ENCODE measurements at places on chromosomes 3 and 15.

- no peak for DNase-seq
Measured at GRCh38 chr3:33424606-33425452, 15.4 kb downstream of the UBP1 start.

DNA sequence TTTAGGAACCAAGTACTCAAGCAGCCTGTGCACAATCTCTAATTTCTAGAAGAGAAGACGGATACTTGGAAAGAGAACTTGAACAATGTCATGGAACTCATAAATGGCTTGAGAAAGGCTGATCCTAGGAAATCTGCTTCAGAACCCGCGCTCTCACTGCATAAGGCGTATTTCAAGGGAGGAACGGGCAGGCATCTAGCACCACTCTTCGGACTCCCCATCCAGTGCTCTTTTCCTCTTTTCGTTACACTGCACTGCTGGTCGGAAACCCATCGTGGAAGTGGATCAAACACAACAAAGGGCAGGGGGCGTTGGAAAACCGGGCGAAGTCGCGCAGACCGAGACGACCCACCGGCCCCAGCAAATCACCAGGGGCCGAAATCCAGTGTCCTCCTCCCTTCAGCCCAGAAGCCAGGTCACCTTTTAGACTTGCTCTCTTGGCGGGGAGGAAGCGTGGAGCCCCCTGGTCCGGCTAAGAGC lies 539 bp upstream of the TLNRD1 start:
- DNase-seq: no peak

- DNase-seq: no peak
Measured at GRCh38 chr3:23664459-23664858, 141.3 kb upstream of the UBE2E1 start.

DNA sequence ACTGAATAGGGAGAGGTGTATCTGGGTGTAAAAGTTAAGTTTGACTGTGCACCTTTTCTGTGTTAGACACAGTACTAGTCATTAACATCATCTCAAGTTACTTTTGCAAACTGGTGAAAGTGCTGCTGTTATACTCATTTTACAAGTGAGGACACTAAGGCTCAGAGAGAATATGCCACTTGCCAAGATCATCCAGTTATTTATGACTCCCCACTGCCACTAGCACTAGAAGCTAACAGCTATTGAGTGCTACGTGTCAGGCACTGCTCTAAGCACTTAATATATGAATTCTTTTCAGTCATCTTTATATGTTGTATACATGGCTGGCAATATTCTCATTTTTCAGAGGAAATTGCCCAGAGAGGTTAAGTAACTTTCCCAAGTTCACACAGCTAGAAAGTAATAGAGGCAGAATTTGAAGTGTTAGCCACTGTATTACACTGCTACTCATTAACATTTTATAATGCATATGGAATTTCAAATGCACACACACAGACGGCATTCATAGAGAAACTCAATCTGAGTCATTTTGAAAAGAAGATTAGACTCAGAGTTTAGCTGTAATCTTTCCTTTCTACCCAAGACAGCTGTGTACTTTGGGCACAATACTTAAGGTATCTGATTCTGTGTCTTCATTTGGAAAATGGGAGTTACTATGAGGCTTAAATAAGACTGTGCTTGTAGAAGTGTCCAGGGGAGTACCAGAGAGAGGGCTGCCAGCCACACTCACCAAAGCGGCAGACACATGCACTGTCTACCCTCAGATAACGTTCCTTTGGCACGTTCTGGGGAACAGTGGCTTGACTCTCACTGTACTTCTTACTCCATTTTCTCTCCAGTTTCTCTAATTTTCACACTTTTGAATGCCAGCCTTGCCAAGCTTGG lies 1.3 kb upstream of the MASP1 start:
- DNase-seq: no peak

GRCh38 chr3:105369500-105370371 lies 3.0 kb downstream of the ALCAM start:
- no peak for DNase-seq

GRCh38 chr3:139524841-139525636 lies 14.5 kb downstream of the RBP1 start:
- no peak for DNase-seq

DNA sequence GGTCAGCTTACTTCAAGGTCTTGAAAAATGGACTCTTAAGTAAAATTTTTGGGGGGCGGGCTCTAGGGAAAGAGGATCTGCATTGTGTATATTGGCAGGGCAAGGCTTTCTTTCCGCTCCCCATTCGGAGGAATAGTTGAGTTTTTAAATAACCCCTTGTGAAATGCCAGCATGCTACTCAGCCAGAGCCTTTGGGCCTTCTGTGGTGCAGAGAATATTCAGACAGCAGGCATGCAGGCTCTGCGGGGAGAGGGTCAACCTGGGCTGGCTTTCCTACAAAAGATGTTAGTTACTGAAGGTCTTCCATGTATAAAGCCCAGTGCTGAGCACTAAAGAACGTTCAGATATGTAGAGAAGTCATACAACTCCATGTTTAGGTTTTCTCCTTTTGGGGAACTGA lies 40.6 kb downstream of the ADAMTSL3 start:
- no peak for DNase-seq

- no peak for DNase-seq
Measured at GRCh38 chr15:96325541-96326327, 4.8 kb upstream of the NR2F2 start.

- DNase-seq: no peak
Measured at GRCh38 chr3:167575000-167575600, 78.6 kb downstream of the WDR49 start.

GRCh38 chr3:143122089-143122430 lies 2.5 kb downstream of the CHST2 start:
- no peak for DNase-seq

DNA sequence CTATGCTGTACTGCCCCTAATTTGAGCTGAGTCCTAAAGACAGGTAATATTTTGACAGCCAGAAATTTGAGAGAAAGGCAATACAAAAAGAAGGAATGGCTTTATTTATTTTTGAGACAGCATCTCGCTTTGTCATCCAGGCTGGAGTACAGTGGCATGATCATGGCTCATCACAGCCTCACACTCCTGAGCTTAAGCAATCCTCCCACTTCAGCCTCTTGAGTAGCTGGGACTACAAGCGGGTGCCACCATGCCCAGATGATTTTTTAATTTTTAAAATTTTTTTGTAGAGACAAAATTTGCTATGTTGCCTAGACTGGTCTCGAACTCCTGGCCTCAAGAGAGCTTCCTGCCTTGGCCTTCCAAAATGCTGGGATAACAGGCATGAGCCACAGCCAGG lies 77.4 kb upstream of the SLC4A7 start:
- no peak for DNase-seq

GRCh38 chr3:112689385-112689784 lies 48.4 kb upstream of the CCDC80 start:
- no peak for DNase-seq

Data from activated T-cell treated with anti-CD3 and anti-CD28 coated beads for 1 hour (primary cell).